ENCODE measurements at places on chromosomes 7 and 10. TPM values are rescaled to one million over a fixed set of nuclear protein-coding genes. Genes with fewer than 3 reads are reported as not detected.

Gene PAPOLB
- total RNA-seq, result 0.27 TPM

Gene ASAH2B
- 3.4 TPM for total RNA-seq

Gene DRGX
- total RNA-seq, result not detected

Gene WDR86
- total RNA-seq, result not detected
